ENCODE measurements at places on chromosomes 12 and 14.

- no peak for DNase-seq
These were observed 64.5 kb downstream of the FZD10 start for GRCh38 chr12:130226771-130227170.

DNA sequence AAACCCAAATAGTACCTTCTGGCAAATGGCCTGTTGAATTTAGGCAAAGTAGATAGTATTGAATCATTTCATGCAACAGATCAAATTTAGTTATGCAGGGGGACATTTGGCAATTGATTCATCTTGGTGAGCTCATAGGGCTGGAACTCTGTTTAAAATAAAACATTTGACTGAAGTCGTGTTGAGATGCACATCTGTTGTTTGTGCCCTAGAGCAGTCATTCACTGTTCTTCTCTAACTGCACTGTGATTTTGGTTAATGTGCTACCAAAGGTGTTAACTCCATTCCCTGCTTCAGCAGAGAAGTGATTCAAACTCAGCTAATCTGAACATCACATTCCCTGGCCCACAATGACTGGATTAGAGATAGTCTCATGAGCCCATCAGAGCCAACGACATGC, 44.0 kb upstream of the CSRP2 start:
- DNase-seq = no peak

DNA sequence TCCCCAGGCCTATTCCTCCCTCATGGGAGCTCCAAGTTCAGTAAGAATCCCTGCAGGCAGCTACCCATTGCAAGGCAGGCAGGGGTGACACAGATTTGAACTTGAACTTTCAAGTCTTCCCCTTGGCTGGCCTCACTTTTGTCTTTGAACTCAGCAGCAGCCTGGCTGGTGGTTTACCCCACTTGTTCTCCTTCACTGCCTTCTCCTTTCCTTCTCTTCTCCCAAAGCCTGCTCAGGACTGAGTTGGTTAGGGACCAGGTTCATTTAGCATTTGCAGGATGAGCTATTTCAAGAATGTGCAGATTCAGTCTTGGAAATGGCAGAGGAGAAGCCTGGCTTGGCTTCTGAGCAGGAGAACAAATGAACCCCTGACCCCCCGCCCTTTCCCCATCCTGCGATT, 67.7 kb upstream of the TBX3 start:
- DNase-seq = no peak

GRCh38 chr14:70685474-70686197, 43.9 kb downstream of the TTC9 start:
- no peak for DNase-seq

DNA sequence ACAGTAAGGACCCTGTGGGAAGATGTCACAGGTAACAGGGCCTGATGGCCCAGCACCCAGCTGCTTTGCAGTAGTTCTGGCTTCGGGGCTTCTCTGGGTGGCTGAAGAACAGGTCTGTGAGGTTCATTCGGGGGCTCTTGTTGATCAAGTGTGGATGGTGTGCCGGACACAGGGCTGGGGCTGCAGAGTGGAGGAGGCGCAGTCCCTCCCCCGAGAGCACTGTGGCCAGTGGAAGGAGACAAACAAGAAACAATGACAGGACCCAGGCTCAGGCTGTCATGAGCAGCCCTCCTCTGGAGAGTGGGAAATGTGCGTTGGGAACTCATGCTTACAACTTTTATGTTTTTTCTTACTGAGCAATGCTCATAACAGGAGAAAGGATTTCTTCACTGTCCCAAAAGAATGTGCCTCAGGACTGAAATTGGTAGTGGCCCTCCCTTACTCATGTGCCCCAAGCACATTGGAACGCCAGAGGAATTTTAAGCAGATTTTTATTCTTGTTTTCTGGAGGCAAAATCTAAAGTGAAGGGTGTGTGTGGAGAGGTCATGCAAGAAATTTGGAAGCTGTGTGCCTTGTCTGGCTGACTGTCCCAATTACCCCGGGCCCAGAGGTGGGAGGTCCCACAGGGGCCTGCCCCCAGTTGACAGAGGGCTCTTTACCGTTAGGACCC, 233.8 kb downstream of the CACNA1C start:
- DNase-seq = no peak

DNA sequence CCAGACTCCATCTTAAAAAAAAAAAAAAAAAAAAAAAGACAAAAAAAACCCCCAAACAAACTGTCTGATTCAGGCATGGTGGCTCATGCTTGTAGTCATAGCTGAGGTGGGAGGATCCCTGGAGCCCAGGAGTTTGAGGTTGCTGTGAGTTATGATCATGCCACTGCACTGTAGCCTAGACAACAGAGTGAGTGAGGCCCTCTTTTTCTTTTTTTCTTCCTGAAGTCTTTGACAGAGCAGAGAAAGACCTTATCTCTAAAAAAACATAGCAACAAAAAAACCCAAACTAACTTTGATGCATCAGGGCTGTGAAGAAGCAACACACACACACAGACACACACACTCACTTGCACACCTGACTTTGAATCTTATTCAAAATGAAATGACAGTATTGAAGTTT, 7.7 kb upstream of the AMN1 start:
- peak; percentile 56 for DNase-seq
